ENCODE measurements at places on chromosomes 7 and 10.
A peak's percentile ranks its signal among the peaks of the same experiment; 100 is the strongest.

- no peak for DNase-seq
Measured at GRCh38 chr7:39085590-39086049, 107.9 kb downstream of the POU6F2 start.

DNA sequence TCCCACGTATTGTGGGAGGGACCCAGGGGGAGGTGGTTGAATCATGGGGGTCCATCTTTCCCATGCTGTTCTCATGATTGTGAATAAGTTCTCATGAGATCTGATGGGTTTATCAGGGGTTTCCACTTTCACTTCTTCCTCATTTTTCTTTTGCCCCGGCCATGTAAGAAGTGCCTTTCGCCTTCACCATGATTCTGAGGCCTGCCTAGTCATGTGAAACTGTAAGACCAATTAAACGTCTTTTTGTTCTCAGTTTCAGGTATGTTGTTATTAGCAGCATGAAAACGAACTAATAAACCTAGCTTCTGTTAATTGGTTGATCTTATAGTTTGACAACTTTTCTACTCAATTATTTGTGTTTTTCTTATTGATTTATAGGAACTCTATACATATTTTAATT is 206.3 kb downstream of the NXPH1 start:
- no peak for DNase-seq

- no peak for DNase-seq
Measured at GRCh38 chr10:128739930-128740329, 613.7 kb upstream of the MKI67 start.

GRCh38 chr7:68414631-68415425 is 1183.4 kb upstream of the AUTS2 start:
- no peak for DNase-seq

- DNase-seq = no peak
Measured at GRCh38 chr10:36324831-36325230, 682.7 kb upstream of the FZD8 start.

DNA sequence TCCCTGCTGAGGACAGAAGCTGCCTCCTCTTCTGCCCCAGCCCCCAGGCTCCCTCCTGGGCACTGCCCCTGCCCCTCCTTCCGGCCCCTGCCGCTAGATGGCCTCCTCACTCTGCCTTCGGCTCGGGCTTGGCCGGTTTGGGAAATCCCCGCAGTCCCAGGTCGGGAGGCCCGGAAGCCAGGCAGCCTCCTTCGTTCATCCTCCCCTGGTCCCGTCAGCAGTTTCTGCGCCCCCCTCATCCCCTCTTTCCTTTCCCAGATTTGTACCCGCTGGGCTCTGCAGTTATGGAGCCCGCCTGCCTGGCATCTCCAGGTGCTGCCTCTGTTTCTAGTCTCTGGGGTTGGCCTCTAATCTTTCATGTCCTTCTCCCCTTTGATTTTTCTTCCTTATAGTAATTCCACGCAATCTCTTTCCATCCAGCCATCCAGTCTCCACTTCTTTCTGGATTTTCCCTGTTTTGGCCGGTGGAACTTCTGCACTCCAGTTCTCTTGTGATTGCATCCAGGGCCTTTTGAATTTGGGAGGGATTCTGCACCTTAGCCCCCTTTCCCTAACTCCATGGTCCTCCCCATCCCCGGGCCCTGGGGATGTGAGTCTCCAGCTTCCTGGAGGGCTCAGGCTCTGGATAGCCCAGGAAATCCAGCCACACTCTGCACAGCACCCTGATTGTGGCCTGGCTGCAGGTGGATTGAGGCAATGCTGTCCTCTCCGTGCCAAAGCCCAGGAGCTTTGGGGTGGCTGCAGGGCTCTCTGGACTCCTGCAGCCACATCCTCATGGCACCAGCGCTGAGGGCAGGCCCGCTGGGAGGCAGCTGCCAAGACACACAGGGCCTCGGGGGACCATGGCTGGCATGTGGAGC is 3.3 kb upstream of the SHH start:
- peak; percentile 58 for DNase-seq

DNA sequence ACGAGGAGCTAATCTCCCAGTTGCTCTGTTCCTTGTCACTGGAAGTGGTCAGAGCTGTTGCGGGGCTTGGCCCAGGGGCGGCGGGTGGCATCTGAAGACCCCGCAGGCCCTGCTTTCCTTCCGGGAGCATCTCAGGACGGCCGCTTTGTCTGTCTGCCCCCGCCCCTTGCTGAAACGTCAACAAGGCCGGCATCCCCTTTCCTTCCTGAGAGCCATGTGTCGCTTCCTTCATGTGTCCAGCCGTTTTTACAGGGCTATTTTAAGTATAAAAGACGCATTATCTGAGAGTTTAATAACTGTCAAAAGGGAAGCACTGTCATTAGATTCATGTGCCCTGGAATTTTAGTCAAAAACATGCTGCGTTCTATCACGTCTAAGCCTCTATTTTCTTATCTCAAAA is 110.4 kb downstream of the CUX1 start:
- DNase-seq = no peak

GRCh38 chr7:31974351-31974750 is 95.9 kb downstream of the PDE1C start:
- DNase-seq = no peak

GRCh38 chr10:30359373-30360206 is 10.5 kb upstream of the MTPAP start:
- DNase-seq = peak; percentile 69

GRCh38 chr10:77524281-77524711 is 113.3 kb downstream of the KCNMA1 start:
- DNase-seq = no peak

- DNase-seq = no peak
Measured at GRCh38 chr7:70082099-70082611, 483.9 kb downstream of the AUTS2 start.

GRCh38 chr7:79610748-79611304 is 157.4 kb upstream of the MAGI2 start:
- no peak for DNase-seq

- DNase-seq = peak; percentile 77
Measured at GRCh38 chr7:105806592-105807447, 69.6 kb downstream of the ATXN7L1 start.

DNA sequence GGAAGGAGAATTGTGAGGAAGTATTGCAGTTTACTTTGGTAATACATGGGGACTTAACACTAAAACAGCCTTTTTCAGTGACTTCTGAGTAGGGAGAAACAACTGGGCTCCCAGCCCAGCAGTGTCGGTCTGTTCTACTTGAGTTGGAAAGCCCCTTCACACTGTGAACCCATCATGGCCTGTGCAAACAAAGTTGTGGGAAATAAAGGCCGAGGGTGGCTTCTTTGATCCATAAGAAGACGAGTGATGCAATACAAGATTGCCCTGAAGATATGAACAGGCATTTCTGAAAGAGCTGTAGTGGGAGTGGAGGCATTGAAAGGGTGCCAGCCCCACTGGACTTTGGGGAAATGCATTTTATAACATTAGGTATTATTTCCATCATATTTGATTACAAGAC is 28.3 kb downstream of the C10orf120 start:
- DNase-seq = no peak

GRCh38 chr10:122350893-122351292 is 23.6 kb upstream of the PLEKHA1 start:
- no peak for DNase-seq

GRCh38 chr7:90648107-90648506 is 52.0 kb downstream of the CDK14 start:
- no peak for DNase-seq

DNA sequence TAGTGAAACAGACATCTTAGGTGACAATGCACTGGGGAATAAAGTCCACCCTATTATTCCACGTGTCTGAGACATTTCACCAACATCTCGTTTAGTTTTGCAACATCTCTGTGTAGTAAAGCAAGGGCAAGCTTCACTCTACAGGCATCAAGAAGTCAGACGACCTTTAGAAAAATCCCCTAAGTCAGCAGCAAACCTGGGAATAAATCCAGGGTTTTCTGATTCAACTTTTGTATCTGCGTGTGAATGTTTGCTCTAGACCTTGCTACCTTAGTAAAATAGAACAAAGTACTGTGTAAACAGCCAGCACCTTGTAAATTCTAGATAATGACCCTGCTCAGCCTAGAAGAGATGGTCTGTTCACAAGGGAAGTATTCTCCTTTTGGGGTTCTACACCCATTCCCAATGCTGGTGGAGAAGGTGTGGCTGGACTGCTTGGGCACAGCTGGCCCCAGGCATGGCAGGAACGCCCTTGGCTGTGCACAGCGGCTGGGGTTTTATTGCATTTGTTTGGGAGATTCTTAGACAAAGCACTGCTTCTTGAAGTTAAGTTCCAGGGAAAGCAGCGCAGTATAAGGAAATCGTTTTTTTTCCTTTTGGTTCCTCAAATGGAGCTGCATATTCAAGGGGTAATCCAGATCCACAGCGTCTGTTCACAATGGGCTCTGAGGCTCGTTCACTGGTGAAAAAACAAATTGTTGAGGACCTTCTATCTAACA is 38.3 kb upstream of the GALNTL5 start:
- DNase-seq = no peak

DNA sequence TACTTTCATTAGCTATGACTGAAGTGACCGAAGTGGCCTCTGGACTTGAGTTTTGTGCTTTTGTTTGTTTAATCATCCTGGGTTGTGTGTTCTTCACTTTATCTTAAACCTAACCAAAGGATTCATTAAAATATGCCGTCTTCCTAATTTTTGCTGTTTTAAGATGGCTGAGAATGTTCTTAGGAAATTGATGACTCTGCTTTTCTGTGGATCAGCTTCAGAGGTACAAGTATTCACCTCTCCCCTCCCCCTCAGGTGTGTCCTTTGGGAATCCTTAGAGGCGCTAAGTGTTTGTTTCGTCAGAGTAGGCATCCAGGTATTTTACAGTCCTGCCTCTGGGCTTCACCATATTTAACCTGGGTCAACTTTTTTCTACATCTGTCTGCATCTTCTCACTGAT is 1.1 kb downstream of the CCDC126 start:
- DNase-seq = no peak

GRCh38 chr7:3007696-3008095 is 36.0 kb downstream of the CARD11 start:
- no peak for DNase-seq

GRCh38 chr7:30841801-30842541 is 69.7 kb upstream of the AQP1 start:
- DNase-seq = no peak

DNA sequence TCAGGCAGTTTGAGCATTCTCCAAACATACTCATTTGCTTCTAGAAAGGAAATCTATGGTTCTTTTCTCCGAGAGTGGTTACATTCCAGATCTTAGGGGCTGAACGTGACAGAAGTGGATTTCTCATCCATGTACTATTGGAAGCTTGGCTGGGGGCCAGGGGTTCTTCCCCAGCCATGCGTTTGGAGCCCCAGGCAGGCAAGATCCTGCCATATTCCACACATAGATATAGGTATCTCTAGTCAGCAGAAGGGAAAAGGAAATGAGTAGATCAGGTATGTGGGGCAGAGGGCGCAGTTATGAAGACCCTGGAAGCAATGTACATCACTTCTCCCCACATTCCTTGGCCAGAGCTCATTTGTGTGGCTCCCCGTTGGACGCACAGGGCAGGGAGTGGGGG is 299.8 kb downstream of the CCDC3 start:
- DNase-seq = no peak

GRCh38 chr7:9017286-9017685 is 583.9 kb downstream of the NXPH1 start:
- no peak for DNase-seq

DNA sequence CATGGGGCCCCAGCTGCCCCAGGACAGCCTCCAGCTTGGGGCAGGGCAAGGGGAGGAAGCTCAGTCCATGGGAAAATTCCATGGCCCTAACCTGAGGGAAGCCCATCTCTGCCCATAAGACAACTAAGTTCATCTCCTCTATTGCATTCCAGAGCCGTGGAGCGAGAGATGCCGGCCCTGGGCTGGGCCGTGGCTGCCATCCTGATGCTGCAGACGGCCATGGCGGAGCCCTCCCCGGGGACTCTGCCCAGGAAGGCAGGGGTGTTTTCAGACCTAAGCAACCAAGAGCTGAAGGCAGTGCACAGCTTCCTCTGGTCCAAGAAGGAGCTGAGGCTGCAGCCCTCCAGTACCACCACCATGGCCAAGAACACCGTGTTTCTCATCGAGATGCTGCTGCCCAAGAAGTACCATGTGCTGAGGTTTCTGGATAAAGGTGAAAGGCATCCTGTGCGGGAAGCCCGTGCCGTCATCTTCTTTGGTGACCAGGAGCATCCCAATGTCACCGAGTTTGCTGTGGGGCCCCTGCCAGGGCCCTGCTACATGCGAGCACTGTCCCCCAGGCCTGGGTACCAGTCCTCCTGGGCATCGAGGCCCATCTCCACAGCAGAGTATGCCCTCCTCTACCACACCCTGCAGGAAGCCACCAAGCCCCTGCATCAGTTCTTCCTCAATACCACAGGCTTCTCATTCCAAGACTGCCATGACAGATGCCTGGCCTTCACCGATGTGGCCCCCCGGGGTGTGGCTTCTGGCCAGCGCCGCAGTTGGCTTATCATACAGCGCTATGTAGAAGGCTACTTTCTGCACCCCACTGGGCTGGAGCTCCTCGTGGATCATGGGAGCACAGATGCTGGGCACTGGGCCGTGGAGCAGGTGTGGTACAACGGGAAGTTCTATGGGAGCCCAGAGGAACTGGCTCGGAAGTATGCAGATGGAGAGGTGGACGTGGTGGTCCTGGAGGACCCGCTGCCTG is 4.3 kb downstream of the AOC1 start:
- DNase-seq = no peak

GRCh38 chr7:1024331-1024841 is 20.0 kb upstream of the GPR146 start:
- DNase-seq = no peak

GRCh38 chr10:72270607-72271281 is 3.0 kb upstream of the DDIT4 start:
- no peak for DNase-seq

DNA sequence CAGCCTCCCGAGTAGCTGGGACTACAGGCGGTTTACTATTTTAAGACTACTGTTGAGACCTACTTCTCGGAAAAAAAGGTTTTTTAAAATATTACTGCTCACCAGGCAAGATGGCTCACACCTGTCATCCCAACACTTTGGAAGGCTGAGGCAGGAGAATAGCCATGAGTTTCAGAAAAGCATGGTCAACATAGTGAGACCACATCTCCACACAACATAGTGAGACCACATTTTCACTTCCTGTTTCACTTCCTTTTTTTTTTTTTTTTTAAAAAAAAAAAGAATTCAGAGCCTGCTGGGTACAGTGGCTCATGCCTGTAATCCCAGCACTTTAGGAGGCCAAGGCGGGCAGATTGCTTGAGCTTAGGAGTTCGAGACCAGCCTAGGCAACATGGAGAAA is 46.5 kb downstream of the SVOPL start:
- DNase-seq = no peak

GRCh38 chr10:47065903-47066302 is 154.7 kb downstream of the PTPN20 start:
- DNase-seq = no peak

Data from activated naive CD4-positive, alpha-beta T cell treated with Interleukin-2 at 50 U/mL for 16 hours (primary cell).